Activated effector memory CD4-positive, alpha-beta T cell treated with anti-CD3 and anti-CD28 coated beads, Interleukin-2, amount 50 U/mL, for 16 hours (primary cell): ENCODE measurements at places on chromosomes 6 and 20.

- DNase-seq, result no peak
Observed at GRCh38 chr6:75488033-75488432, 5.6 kb downstream of the FILIP1 start.

DNA sequence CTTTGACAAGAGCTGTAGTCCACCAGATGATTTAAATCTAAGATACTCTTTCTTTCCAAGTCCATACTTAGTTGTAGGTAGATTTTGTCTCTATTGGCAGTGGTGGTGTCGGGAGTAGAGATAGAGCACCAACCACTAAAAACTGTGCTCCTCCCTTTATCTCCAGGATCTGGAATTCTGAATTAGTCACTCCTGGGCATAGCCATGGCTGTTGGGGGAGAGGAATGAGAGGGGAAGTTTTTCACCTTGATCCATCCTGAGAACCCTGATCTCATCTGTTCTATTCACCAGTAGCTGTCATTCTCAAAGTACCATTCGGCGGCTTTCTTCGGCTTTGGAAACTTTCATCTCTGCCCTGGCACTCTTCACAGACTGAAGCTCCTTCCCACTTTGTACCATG is 35.6 kb upstream of the NKX2-4 start:
- DNase-seq, result no peak

GRCh38 chr6:106535012-106535411 is 94.3 kb downstream of the RTN4IP1 start:
- no peak for DNase-seq

DNA sequence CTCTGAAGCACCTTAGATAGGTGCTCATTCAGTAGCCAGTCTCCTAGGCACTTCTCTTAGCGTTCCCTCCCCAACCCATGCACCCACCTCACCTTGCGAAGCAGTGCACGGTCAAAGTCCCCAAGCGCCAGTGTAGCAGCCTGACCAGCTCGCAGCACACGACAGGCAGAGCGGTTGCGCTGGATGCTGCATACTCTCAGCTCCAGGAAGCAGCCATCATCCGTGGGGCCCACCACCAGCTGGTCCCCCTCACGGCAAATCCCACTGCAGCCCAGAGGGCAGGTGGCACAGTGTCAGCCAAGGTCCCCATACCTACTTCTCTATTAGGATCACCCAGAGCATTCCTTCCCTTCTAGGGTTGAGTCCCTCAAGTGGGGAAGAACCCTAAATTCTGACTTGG is 6.5 kb downstream of the GTPBP2 start:
- DNase-seq, result peak; percentile 50

DNA sequence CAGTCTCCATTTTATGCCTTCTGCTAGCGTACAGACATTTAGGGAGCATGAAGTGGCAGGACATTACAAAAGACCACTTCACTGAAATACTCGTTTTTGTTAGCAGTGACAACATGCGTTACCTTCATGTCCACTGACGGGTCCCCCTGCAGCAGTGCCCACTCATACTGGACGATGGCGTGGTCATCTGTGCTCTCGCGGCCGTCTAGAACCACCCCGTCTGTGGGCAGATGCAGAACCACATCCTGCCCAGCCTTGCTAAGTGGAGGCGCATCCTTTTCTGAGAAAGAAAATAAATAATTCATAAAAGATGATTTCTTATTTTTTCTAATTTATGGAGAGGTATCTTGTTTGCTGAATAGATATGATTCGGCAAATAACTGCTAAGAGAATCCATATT is 11.3 kb downstream of the LRP11 start:
- DNase-seq, result no peak

- DNase-seq, result no peak
Observed at GRCh38 chr6:39452306-39453145, 130.0 kb upstream of the KCNK16 start.

DNA sequence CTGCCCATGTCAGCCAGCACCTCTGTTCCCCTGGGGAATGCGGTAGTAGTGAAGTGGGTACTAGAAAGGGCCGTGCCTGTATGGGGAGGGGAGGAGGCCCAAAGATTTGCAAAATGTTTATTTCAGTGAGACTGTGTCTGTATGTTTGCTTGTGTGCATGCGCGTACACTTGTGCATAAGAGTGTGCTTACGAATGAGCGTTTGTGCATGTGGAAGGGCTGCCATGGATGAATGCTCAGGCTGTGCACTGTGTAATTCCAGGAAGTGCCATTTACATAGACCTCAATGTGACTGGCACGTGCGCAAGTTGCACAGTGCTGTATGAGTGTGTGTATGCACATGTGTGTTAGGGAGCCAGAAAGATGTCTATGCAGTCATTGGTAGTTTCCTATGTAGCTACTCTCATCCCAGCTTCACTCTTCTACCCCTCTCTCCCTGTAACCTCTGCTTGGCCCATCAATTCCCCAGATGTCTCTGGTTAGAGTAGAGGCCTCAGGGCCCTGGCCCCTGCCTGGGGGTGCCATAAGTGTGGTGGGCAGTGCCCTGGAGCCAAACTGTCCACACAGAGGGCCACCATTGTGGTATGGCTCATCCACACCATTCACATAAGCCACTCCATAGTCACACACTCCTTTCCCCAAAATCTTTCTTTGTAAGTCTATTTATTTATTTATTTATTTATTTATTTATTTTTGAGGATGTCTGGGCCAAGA is 26.8 kb upstream of the SLC22A7 start:
- DNase-seq, result no peak

DNA sequence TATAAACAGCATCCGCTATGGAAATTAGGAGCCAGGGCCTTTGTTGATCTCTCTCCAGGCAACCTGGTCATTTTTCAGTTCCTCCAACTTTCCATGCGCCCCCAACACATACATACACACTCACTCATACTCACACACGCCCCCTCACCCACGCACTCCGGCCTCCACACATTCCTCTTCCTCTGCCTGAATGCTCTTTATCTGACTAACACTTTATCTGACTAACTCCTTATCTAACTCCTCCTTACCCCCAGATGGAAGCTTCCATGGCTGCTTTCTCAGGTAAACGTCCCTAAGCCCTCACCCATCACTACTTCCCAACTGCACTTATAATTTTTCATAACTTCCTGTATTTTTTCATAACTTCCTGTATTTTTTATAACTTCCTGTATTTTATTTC is 17.4 kb downstream of the CASS4 start:
- DNase-seq, result peak; percentile 78

DNA sequence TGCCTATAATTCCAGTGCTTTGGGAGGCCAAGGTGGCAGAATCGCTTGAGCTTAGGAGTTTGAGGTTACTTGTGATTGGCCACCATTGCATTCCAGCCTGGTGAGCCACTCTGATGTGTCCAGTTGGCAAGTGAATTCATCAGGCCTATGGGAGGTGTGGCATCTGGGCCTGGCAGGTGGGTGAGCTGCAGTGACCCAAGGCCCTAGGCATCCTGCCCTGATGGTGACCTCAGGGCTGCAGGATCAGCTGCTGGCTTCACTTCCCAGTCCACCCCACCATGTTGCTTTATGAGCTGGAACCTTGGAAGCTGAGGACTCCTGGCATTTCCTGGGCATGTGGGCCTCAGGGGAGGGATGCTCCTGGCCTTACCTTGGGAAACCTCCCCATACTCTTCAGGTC is 20.5 kb downstream of the RSPH9 start:
- DNase-seq, result no peak

GRCh38 chr6:135204951-135205350 is 23.8 kb downstream of the MYB start:
- DNase-seq, result no peak

DNA sequence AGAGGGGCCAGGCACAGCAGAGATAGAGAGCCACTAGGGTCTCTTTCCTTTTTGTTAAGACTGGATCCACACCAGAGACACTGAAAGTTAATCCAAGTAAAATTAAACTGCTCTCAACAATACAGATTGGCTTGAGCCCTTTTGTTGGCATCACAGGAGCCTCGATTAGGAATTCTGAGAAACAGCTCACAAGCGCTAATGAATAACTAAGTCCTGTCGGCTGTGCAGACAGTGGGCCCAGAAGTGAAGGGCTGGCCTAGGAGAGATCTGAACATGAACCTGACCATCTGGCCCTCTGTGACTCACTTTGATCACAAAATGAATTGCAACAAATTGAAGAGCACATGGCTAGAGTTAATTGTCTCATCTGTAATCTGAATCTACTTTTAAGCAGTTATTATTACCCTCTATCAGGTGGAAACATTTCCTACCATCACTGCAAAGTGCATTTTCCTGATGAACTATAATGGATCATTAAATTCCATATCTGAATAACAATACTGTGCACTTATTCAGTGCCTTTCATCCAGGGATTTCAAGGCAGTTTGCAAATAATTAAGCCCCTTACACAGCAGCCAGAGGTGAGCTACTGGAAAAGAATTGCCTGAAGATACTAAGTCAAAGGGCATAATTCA is 3.2 kb downstream of the BACH2 start:
- no peak for DNase-seq

DNA sequence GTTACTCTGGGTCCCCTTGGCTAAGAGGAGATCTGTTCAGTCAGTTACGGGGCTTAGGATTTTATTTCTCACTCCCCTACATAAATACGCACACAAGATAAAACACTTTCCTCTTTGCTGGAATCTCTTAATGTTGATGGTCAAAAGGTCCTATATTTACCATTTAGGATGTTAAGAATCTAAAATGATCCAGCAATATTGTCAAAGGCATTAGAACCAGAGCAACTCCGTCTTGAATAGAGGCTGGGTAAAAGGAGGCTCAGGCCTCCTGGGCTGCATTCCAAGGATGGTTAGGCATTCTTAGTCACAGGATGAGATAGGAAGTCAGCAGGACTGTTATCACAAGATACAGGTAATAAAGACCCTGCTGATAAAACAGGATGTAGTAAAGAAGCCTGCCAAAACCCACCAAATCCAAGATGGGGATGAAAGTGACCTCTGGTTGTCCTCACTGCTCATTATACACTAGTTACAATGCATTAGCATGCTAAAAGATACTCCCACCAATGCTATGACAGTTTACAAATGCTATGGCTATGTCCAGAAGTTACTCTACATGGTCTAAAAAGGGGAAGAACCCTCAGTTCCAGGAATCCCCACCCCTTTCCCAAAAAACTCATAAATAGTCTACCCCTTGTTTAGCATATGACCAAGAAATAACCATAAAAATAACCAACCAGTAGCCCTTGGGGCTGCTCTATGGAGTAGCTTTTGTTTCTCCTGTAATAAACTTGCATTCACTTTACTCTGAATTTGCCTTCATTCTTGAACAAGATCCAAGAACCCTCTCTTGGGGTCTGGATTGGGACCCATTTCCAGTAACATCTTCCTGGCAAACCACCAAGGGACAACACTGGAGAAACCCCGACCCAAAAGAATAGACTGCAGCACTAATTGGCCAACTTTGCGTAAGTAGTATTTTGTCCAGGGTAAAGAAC is 107.5 kb downstream of the DTNBP1 start:
- no peak for DNase-seq

- DNase-seq, result no peak
Observed at GRCh38 chr6:34994693-34995092, 105.6 kb downstream of the ANKS1A start.

DNA sequence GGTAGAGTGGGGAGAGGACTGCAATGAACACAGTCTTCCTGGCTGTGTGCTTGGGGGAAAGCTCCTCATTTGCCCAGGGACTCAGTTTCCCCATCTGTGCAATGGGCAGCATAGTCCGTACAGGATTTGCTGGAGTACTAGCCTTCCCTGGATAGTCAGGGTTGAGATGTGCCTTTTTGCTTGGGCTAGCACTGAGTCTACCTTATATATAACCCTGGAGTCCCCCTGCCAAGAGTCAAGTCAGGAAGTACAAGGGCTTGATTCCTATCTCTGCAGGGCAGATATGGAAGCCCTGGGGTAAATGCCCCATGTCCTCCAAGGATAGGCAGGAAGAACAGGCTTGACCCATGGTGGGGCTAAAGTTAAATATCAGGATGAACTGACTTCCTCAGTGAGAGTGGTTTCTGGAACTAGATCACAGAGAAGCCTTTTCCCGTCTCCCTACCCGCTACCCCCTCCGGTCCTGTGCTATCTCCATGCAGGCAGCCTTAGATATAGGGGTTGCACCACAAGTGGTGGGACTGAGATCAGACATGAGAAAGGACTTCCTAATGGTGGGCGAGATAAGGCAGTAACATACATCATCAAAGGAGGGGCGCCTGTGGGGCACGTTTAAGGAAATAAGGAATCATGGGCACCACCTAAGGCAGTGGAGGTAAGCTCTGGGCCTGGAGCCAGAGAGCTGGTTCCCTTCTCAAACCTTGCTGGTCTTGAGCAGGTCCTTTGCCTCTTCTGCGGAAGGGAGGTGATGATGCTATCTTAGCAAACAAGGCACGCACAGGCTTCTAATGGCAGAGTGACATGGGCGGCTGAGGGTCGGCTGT is 157.9 kb downstream of the MRPL14 start:
- DNase-seq, result peak; percentile 53

- no peak for DNase-seq
Observed at GRCh38 chr6:159085396-159085895, 40.7 kb upstream of the TAGAP start.

DNA sequence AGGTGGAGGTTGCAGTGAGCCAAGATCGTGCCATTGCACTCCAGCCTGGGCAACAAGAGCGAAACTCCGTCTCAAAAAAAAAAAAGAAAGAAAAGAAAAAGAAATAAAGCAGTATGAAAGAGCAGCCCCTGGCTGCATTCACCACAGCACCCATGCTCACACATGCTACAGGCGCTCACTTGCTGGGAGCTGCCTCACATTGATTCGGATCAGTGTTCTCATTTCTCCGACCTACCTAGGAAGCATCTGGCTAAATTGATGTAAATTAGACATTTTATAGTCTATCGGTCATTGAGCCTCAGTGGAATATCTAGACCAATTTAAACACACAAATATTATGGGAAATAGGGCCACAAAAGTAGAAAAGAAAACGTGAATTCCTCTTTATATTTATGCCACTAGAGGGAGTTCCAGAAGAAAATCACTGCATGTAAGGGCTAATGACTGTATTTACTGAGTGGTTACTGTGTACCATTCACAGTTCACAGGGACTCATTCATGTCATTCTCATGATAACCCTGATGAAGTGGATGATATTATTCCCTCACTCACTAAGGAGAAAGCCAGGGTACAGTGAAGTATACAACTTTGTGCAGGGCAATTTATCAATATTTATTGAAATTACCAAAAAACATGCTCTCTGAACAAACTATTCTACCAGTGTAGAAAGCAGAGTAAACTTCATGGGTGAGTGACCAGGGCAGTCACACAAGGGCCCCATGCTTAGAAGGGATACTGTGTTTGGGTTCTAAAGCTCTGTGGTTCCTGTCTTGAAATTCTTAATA is 5.3 kb upstream of the MOG start:
- no peak for DNase-seq

DNA sequence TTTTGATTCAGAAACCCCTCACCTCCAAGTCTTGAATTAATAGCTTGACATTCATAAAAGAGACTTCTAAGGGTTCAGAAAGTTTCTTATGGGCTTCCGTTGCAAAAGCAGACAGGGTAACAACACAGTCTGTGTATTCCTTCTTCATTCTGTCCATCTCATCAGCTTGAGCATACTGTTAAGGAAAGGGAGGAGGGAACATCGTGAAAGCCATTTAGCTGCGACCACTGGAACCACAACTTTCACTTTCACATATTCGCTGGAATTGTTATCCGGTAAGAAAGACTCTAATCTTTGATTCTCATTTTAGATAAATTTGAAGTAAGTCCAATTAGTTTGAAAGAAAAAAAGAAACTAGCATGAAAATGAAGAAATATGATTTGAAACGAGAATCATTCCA is 174.4 kb downstream of the SYNE1 start:
- no peak for DNase-seq
